Left colon (tissue), 2 donors: ENCODE measurements at places on chromosomes 13 and 19. TPM values are rescaled to one million over a fixed set of nuclear protein-coding genes. Genes with fewer than 3 reads are reported as not detected.
A peak's percentile ranks its signal among the peaks of the same experiment; 100 is the strongest.

DNA sequence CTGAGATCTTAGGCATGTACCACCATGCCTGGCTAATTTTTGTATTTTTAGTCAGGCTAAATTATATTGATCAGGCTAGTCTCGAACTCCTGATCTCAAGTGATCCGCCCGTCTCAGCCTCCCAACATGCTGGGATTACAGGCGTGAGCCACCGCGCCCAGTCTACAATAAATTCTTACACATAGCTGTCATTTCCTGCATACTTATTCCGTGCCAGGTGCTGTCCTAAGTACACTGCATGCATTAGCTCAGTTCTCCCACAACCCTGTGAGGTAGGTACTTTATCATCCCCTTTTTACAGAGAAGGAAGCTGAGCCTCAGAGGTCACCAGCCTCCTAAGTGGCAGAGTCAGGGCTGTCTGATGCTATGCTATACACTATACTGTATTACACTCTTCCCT is 7.2 kb upstream of the RHPN2 start:
- DNase-seq: peak; percentile 51

The AZU1 gene
- not detected for total RNA-seq

DNA sequence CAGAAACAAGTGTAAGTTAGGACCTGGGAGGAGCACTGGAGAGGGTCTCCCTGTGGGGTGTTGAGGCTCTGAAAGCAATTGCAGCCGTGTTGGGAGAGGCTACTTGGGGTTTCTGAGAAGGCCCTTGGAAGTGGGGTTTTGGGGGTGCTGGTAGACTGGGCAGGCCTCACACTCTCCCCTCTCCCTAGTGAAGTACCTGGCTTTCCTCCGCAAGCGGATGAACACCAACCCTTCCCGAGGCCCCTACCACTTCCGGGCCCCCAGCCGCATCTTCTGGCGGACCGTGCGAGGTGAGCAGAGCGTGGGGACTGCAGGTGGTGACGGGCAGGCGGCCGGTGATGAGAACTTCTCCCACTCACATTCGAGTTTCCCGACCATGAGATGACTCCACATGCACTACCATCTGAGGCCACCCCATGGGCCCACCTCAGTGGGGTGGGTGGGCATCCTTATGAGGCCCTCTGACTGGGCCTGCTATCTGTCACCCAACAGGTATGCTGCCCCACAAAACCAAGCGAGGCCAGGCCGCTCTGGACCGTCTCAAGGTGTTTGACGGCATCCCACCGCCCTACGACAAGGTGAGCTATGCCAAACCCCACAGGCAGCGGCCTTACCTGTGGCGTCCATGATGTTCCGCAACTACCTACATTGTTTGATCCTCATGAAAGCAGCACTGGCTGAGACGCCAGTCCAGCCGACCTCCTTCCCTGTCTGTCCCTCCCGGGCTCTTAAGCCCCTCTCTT is 3.0 kb downstream of the RPL13A start:
- peak; percentile 29 for DNase-seq

DNA sequence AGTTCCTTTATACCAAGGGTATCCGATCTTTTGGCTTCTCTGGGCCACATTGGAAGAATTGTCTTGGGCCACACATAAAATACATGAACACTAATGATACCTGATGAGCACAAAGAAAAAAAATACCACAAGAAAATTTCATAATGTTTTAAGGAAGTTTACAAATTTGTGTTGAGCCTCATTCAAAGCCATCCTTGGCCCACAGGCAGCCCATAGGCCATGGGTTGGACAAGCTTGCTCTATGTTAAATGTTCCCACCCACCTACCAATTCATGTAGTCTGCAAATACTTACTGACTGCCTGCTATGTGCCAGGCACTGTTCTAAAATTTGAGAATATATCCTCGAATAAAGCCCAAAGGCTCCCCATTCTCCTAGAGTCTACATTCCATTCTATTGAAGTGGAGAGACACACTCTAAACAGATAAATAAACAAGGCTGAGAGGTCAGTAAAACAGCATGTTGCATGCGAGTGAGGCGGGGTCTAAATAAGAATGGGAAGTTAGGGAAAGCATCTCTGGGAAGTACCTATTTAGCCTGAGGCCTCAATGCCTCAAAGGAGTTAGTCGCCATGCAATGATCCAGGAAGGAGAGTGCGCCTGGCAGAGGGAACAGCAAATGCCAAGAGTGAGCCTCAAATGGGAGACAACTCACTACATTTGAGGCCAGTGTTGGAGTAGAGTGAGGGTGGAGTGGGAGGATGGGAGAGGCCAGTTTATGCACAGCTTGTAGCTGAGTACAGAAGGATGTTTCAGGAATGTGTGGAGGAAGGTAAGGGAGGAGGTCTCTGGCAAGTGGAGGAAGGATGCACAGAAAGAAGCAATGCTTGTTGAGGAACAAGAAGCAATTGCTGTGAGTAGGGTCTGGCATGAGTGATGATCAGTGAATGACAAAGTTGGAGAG is 52.5 kb upstream of the CLDN10 start:
- DNase-seq: no peak

GRCh38 chr19:14442891-14443631 is 10.0 kb downstream of the PKN1 start:
- DNase-seq: no peak

DNA sequence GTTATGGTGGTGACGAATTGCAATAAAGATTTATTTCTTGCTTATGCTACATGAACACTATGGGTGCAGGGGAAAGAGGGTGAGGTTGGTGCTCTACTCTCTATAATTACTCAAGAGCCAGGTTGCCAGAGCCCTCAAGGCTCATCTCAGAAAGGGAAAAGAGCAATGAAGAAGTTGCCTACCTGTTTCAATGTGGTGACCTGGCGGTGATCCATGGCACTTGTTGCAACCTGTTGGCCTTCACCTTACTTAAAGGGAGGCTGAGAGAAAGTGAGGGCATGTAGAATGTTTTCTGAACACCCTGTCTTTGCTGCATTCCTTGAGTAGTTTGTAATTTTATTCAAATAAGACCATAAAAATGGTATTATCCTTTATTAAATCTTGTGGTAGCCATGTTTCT is 394.4 kb downstream of the GPC6 start:
- no peak for DNase-seq

- DNase-seq: no peak
Observed at GRCh38 chr19:37989855-37990254, 82.8 kb downstream of the SIPA1L3 start.

DNA sequence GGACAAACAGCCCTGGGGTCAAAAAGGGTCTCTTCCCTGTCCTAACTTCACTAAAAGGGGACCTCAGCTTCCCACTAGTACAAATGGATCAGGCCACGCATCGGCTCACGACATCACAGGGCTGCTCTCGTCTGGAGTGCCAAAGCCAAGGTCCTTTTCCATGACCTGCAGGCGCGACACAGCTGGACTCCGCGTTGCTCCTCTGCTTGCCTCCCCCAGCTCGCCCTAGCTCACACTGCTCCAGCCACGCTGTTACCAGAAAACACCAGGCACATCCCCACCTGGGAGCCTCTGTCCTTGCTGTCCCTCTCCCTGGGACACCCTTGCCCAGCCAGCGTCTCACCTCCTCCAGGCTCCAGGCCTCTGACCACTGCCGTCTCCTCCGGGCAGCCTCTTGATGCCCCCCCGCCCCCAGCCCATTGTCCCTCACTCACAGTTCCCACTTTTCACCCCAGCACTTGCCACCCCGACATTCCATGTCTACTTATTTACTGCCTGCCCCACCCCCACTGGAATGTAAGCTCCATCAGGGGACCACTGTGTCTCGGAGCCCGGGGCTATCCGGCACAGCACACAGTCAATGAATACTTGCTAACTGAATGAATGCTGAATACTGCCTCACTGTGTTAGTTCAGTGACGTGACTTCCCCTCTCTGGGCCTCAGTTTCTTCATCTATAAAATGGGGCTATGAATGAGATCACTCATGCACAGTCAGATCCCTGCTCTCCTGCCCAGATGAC is 20.7 kb downstream of the AKT2 start:
- no peak for DNase-seq

DNA sequence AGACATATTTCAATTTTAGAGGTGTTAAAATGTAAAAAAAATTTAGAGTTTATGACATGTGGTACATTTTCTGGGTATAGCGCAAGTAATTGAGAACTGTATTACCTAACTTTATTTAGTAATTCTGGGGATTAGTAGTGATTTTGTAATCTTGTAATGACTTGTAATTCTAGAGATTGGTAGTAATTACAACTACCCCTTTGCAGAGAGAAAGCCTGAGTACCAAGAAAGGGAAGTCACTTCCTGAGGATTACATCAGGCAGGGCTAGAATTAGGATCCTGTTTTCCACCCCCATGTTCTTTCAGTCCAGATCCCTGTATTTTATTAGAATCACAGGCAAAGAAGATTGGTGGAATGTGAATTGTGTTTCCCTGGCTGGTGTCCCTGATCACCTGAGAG is 274.9 kb downstream of the KCNRG start:
- DNase-seq: no peak

The AKT1S1 gene
- total RNA-seq: 43.3 TPM

The ZNF493 gene
- total RNA-seq: 16.1 TPM

DNA sequence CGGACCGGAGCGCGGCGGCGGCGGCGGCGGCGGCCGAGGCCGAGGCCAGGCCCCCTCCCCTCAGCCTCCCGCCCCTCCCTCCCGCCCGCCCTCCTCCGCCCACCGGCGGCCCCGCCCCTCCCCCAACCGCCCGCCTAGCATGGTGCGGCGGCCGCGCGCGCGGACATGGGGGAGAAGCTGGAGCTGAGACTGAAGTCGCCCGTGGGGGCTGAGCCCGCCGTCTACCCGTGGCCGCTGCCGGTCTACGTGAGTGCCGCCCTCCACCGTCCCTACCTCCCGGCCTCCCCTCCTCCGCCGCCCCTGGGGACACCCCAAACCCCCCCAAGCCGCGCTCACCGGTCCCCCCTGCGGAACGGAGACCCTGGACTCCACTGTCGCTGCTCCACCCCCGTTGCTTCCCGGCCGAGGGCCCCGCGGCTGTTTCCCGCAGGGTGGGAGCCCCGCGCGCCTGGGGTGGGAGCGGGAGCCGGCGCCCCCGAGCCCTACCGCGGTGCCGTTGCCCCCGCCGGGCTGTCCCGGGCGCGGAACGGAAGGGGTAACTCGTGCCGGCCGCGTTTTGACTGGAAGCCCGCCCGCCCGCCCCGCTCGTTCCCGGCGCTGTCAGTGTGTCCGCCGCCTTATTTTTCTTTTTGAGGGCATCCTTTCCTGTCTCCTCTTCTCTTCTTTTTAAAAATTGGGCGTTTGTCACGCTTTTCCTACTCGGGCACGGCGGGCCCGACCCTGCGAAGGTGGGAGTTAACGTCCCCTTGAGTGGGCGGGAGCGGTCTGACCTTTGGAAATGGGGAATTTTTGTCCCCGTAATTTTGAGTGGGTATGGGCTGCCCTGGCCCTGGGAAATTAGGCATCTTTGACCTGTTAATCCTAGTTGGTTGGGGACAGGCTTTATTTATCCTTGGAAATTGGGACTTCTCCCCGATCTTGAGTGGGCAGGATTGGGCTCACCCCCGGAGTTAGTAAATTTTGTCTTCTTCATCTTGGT is 576 bp downstream of the DOT1L start:
- DNase-seq: peak; percentile 48

DNA sequence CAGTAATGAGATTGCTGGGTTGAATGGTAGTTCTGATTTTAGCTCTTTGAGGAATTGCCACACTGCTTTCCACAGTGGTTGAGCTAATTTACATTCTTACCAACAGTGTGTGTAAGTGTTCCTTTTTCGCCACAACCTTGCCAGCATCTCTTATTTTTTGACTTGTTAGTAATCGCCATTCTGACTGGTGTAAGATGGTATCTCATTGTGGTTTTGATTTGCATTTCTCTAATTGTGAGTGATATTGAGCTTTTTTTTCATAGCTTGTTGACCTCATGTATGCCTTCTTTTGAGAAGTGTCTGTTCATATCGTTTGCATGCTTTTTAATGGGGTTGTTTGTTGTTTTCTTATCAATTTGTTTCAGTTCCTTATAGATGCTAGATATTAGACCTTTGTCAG is 245.0 kb downstream of the MTUS2 start:
- no peak for DNase-seq

The FSD1 gene
- 1.1 TPM for total RNA-seq

The INSL3 gene
- not detected for total RNA-seq

DNA sequence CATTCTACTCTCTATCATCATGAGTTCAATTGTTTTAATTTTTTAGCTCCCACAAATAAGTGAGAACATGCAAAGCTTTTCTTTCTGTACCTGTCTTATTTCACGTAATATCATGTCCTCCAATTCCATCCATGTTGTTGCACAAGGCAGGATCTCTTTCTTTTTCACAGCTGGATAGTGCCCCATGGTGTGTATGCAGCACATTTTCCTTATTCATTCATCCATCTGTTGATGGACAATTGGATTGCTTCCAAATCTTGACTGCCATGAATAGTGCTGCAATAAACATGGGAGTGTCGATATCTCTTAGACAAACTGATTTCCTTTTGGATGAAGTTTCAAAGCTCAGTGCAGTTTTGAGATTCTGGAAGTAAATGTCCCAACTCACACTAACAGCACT is 326.9 kb downstream of the FGF9 start:
- no peak for DNase-seq

The PCDH20 gene
- total RNA-seq: 13.2 TPM

DNA sequence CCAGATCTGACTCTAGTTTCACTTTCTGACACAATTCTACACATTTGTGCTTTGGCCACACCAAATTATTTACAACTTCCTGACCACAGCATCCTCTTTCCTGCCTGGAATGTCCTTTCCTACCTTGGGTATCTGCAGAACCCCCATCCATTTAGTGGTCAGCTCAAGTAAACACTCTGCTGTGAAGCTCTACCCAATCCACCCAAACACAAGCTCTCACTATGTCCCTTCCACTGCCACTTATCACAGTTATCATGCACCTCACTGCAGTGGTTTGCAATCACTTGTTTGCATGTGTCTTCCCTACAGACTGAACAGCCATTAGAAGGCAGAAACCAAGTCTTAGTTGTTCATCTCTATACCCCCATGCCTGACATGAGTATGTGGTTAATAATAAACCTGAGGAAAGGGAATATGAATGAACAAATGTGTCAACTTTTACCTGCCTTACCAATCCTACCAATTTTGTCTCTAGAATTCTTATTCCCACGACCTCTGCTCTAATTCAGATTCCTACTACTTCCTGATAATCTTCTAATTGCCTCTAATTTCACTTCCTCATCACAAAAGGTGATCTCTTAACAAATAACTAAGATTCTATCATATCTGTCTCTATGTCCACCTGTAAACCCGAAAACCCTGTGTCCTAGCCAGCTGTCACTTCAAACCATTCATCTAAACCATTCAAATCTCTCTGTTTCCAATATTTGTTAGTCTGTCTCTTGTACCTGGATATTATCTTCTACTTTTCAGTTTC is 25.1 kb downstream of the LNX2 start:
- no peak for DNase-seq

The B3GNT3 gene
- 240 TPM for total RNA-seq

DNA sequence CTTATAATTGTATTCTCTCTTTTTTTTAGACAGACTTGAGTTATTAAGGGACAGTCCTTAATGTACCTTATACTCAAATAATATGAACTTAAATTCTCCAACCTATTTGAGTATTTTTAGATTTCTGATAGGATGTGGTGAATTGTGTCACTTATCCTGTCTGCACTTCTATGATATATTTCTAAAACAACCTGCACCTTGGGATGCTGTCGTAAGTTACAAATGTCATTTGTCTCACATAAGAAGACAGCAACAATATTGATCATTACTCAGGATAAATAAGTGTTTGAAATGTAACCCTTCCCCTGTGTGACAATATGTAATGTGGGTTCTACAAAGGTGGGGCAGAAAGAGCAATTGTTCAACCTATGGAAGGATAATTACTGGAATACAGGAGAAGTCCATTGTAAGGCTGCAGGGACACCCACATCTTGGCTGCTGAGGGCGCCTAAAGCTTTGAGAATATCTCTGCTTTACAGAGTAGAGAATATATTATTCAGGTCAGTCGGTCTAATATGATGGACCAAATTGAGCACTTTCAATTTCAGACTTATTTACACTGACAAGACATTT is 236.9 kb upstream of the PRR20A start:
- DNase-seq: no peak

The ARRDC2 gene
- 21.0 TPM for total RNA-seq

The CLEC17A gene
- total RNA-seq: 0.15 TPM

The PLIN5 gene
- 2.2 TPM for total RNA-seq
